SIG-M5 (cell line): ENCODE measurements at places on chromosomes 3 and 15.

GRCh38 chr15:76987896-76988860, 6.7 kb upstream of the PSTPIP1 start:
- peak; percentile 30 for DNase-seq

- no peak for DNase-seq
These were observed 37.8 kb downstream of the B3GALNT1 start for GRCh38 chr3:161067335-161067734.

- no peak for DNase-seq
These were observed 76.1 kb downstream of the FRMD4B start for GRCh38 chr3:69309814-69310213.

GRCh38 chr3:104629038-104629437, 737.7 kb upstream of the ALCAM start:
- no peak for DNase-seq

- DNase-seq, result peak; percentile 53
These were observed at the start of gene NAA50 for GRCh38 chr3:113745756-113746547. Gene NAA50 (minus strand): TSS chr3:113746249. CDS start chr3:113745949, 300 bp downstream.

- no peak for DNase-seq
These were observed 151.1 kb upstream of the ARHGEF26 start for GRCh38 chr3:153970047-153970446.

- DNase-seq, result no peak
These were observed 64.3 kb downstream of the CASR start for GRCh38 chr3:122247825-122248185.

DNA sequence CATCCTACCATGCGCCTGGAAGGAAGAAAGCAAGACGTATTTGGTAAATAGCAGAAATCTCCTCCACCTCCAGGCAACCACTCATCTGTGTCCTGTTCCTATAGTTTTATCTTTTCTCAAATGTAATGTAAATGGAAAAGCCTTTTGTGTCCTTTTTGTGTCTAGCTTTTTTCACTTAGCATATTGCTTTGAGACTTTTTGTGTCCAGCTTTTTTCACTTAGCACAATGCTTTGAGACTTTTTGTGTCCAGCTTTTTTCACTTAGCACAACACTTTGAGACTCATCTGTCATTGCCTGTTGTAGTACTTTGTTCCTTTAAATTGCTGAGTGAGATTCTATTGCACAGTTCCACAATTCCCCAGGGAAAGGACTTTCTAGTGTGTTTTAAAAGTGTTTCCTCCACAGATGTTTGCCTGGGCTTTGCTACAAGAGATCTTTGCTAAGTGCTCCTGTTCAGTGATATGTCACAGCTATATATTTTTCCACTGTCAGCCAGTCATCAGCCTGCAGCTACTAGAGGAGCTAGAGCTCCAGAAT, 27.9 kb upstream of the MUC13 start:
- no peak for DNase-seq

- DNase-seq, result no peak
These were observed 103.3 kb upstream of the CMC1 start for GRCh38 chr3:28138043-28138610.

DNA sequence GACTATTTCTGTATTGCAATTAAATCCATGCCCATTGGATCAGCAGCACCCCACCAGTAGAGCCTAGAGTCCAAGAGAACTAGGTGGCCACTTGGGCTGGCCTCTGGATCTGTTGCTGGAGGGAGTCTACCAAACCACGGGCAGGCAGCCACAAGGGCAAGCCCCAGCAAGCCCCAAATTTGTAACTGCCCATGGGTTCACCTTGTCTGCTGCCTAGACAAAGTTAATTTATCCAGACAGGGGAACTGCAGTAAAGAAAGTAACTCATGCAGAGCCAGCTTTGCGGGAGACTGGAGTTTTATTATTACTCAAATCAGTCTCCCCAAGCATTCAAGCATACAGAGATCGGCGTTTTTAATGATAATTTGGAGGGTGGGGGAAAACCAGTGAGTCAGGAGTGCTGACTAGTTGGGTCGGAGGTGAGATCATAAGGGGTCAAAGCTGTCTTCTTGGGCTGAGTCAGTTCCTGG, 74.0 kb upstream of the TERB2 start:
- DNase-seq, result no peak

DNA sequence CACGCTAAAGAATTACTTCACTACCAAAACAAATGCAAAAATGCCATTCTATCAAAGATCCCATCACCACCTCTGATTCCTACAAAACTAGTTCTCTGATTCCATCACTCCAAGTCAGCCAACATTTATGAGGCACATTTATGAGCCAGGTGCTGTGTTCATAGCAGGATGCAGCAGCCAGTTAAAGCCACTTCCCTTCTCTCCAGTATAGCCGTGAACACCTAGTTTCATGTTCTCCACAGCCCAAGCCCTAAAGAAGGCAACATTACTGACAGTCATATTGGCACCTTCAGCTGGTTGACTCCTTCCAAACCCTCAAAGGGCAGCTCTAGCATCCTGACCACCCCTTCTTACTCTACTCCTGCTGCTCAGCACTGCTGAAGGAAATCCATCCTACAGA, 36.4 kb downstream of the RYK start:
- no peak for DNase-seq

DNA sequence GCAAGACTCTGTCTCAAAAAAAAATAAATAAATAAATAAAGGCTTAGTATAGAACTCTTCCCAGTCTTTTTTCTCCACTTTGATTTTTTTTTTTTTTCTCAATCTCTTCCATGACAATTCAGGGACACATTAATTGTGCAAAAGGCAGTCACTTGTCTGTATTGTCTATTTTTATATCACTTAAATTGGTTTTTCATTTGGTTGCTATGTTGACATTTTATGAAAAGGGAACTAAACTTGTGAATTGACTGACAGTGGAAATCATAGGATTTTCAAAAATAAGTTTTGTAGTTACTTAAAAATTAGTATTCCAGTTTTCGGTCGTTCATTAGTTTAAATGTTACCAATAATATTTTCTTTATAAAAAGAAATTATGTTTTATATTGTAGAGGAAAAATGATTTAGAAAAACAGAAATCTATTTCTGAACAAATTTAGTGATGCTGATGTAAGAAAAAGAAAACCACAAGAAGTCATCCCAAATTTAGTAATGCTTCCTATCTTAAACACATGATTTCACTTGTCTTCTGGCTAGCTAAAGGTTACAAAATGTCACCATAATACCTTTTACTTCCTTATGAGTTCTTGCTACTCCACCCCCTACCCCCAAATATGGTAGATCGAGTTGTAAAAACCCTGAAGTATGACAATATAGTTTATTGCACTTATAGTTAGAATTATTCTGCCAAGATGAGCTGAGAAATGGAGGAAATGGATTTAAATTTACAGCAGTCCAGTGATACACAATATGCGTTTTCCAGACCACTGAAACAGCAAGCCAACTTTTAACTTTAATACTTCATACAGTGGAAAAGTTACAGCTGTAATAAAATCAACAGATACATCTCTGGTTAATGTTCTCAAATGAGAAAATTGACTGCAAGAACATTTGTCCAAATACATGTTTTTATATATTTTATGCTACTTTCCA, 37.0 kb downstream of the PPARG start:
- peak; percentile 87 for DNase-seq

DNA sequence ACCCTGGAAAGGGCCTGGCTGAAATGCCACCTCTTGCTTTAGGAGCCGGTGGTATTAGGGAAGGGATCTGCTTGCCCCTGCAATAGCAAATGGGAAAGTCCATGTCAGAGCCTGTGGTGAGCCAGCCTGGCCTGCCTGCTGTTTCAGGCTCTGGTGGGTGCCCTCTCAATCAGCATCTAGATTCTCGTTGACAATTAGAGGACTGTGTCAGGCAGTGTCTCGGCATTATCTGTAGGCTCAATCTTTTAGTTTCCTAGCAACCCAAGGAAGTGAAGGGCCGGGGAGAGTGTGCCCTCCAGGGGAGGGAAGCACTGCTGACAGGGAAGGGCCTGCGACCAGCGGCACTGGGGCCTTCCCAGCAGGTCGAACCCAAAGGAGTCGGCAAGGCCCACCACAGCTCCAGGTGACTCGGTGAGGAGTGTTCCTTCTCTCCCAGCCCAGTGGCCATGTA, 42.1 kb downstream of the TLE3 start:
- no peak for DNase-seq

DNA sequence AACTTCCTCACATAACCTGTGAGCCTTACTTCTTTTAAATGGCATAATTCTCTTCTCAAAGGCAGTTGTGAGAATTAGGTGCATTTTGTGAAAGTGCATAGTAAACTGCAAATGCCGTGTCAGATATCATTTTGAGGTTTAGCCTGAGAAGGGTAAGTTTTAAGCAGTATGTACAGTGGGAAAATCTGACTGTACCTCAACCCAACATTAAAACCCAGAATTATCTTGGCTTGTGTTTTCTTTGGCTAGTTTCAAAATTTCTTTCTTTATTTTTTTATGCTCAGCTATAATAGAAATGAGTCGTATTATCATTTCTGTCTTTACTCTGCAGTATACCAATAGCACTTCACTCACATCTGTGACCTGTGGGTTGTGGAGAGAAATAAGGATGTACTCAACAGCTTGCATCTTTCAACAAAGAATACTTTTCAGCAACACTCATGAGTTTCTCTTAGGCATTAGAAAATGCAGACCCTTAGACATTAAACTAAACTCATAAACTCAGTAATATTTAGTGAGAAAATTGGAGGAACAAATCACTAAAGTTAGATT, 65.7 kb downstream of the RASA2 start:
- DNase-seq, result no peak

DNA sequence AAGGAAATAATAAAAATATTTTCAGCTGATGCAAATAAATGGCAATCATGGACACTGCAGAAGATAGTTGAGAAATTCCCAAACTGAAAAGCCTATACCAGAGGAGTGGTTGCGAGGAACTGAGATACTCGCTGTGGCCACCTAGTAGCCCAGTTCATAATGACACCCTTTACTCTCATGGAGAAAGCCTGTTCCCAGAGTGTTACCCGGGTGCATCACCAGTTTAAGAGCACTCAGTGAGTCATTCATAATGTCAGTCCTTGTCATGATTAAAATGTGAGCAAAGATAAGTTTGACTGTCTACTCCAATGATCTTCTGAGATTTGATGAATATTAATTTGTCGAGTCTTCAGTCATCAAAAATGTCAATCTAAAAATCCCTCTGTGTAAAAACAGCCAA, 138.4 kb upstream of the LRRC3B start:
- DNase-seq, result no peak

- DNase-seq, result no peak
These were observed 56.4 kb downstream of the PLD1 start for GRCh38 chr3:171753665-171754408.

DNA sequence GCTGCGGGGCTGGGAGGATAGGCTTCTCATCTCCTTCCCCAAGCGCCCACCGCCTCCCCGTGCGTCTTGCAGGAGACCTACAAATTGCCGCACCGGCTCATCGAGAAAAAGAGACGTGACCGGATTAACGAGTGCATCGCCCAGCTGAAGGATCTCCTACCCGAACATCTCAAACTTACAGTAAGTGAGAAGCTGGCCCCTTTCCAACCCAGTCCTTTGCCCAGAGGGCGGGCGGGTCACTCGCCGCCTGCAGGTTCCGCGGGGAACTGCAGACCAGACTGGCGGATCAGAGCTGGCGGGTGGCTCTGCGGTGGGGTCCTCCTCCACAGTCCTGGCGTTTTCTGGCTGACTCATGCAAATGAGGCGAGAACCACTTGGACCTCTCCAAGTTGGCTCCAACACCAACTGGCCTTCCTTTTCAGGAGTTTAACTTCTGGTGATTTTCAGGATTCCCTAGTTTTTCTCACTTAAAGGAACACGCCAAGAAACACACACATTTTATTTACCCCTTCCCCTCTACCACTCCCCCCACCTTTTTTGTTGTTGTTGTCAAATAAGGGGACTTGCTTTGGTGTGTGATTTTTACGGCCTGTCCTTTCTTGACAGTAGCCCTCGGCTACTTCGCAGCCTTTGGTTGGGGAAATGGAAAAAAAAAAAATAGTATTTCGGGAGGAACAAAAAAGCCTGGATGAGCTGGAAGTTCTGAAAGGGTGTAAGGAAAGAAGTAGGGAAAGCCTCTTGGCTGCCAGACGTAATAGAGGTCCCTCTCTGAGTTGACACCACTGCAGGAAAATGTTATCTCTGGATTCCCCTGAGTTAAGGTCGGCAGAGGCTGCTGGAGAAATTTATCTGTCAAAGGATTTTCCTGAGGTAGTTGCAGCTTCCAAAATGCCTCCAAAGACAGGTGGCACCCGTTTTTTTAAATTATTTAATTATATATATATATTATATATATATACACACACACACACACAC, 1.3 kb downstream of the BHLHE40 start:
- peak; percentile 46 for DNase-seq

DNA sequence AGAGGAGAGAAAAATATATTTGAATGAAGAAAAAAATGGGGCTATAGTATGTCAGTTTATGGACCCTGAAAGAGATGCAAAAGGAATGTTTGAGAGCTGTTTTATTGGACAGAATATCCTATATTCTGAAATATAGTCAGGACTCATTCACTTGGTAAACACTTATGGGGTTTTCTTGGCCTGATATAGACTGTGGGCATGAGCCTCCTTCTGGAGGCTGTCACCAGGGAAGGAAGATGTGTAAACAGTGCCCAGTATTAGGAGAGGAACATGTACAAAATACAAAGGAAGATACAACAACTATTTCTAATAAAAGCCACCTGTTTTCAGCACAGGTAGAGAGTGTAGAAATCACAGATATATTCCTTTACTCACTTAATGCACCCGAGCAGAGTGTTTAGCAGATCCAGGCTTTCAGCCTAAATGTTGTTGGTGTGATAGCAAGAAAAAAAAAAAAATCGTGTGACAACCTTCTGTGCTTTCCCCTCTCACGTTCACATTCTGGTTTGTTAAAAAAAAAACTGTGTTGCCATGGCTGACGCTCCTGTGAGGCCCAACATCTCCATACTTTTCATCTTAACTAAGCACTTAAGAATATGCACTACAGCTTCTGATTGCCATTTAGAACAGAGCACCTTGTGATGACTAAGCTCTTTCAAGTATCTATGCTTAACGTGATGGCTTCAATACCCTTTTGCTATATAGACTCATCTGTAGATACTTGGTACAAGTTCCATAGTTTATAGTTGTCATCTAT, 134.1 kb downstream of the MBNL1 start:
- DNase-seq, result no peak

GRCh38 chr3:106642161-106642560, 735.1 kb upstream of the CCDC54 start:
- no peak for DNase-seq

DNA sequence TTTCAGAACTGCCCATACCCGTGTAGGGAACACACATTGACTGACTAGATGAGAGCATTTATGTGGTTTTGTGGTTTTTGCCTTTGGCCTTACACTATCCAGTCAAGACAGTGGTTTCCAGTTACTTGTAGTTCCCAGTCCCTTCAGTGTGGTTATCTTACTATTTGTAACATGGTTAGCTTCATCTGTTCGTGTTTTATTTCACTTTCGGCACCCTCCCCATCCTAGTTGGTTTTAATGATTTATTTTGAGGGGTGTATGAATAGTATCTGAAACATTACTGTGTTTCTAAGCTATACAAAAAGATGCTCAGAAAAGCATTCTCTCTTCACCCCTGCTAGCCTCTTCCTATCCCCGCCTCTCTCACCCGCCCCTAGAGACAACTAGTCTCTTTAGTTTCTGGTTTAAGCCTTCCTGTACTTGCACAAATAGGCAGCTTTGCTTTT, 14.1 kb downstream of the LYSMD4 start:
- DNase-seq, result no peak
